ENCODE measurements at places on chromosomes 4 and X. TPM values are rescaled to one million over a fixed set of nuclear protein-coding genes. Genes with fewer than 3 reads are reported as not detected.

KLHL4 gene
- 3.5 TPM for total RNA-seq

ZBED1 gene
- total RNA-seq: 31.9 TPM

SSX7 gene
- total RNA-seq: not detected

CXCL3 gene
- total RNA-seq: 6.1 TPM

PNMA6E gene
- total RNA-seq: not detected

ADRA2C gene
- total RNA-seq: 10.2 TPM

GLRB gene
- 0.88 TPM for total RNA-seq
